Muscle of leg (tissue), 16 donors: ENCODE measurements at places on chromosomes 7 and 10.

DNA sequence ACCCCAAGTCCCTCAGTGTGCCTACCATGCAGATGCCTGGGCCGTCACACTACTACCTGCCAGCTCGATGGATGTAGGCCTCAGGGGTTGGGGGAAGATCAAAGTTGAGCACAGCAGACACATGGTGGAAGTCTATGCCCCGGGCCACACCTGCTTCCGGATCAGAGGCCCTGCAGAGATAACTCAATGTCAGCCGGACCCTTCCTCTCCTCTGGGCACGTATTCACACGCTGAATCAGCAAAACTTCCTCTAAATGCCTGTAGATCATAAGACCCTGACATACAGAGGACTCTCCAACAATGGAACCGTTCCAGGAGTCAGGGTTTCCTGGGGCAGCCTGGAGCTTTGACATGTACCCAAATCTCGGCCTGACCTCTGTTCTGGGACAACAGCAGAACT, 3.7 kb downstream of the DDX56 start:
- no peak for DNase-seq

- no peak for DNase-seq
These were observed 41.0 kb downstream of the KIAA1217 start for GRCh38 chr10:24249829-24250415.

DNA sequence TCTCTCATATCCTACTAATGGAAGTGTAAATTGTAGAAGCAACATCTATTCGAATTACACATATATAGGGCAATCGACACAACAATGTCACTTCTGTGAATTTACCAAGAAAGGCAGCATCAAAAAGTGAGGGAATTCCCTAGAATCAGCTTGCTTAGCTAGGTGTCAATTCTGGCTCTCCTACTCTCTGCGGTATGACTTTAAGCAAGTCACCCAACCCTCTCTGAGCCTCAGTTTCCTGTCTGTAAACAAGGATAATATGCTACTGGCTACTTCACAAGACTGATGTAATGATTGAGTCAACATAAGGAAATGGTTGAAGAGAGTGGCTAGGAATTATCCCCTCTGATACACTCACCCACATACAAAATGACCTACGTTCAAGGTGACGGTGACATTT, 19.4 kb downstream of the CCDC6 start:
- DNase-seq, result no peak

- DNase-seq, result peak; percentile 95
These were observed 19.9 kb downstream of the TCAF1 start for GRCh38 chr7:143882020-143882603.

DNA sequence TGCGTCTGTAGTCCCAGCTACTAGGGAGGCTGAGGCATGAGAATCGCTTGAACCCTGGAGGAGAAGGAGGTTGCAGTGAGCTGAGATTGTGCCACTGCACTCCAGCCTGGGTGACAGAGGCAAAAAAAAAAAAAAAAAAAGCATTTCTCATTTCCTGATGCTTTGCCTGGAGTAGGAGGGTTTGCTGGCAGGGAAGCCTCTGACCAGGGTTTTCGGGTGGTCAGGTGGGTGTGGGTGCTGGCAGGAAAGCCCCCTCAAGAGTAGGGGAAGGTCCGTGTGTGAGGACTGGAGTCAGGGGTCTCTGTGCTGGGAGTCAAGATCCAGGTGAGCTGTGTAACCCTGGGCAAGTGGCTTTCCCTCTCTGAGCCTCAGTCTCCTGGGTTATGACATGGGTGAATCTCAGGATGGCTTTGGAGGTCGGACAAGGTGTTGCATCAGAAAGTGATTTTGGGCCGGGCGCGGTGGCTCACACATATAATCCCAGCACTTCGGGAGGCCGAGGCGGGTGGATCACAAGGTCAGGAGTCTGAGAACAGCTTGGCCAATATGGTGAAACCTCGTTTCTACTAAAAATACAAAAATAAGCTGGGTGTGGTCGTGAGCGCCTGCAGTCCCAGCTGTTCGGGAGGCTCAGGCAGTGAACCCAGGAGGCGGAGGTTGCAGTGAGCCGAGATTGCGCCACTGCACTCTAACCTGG, 3.2 kb downstream of the AMZ1 start:
- no peak for DNase-seq

GRCh38 chr7:2231992-2232765, 566 bp downstream of the MAD1L1 start:
- DNase-seq, result peak; percentile 38
